ENCODE measurements at places on chromosomes 16 and 17. TPM values are rescaled to one million over a fixed set of nuclear protein-coding genes. Genes with fewer than 3 reads are reported as not detected.

Gene CARD14
- total RNA-seq, result 0.55 TPM

Gene SLC52A1
- not detected for total RNA-seq

Gene KRT24
- not detected for total RNA-seq

Gene FAM117A
- 17.2 TPM for total RNA-seq

DNA sequence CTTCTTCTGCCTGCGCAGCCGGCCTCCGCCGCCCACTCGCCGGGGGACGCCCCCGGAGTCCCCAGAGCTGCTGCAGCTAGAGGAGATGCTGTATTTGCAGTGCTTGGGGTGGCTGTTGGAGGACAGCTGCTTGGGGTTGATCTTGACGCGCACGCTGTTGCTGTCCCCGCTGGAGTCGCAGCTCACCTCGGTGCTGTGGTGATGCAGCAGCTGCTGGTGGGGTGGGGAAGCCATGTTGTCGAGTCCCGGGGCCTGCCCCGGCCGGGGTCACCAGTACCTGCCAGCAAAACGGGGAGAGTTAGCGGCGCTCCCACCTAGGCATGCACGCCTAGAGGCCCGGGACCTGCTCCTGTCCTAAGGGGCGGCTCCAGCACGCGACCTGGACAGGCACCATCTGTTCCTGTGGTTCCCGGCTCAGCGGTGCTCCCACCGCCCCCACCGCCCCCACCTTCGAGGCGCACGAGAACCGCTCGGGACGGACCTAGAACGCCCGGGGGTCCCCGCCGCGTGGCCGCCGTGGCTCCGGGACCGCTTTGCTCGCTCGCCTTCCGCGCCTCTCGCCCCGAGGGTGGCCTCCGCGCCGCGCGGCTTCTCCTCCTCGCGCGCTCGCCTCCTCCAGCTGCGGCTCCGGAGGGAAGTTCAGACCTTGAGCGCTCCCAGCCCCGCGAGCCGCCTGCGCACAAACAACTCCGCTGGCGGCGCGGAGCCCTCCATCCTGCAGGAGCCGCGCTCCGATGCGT, 863 bp downstream of the ADCY9 start:
- peak; percentile 88 for DNase-seq

DNA sequence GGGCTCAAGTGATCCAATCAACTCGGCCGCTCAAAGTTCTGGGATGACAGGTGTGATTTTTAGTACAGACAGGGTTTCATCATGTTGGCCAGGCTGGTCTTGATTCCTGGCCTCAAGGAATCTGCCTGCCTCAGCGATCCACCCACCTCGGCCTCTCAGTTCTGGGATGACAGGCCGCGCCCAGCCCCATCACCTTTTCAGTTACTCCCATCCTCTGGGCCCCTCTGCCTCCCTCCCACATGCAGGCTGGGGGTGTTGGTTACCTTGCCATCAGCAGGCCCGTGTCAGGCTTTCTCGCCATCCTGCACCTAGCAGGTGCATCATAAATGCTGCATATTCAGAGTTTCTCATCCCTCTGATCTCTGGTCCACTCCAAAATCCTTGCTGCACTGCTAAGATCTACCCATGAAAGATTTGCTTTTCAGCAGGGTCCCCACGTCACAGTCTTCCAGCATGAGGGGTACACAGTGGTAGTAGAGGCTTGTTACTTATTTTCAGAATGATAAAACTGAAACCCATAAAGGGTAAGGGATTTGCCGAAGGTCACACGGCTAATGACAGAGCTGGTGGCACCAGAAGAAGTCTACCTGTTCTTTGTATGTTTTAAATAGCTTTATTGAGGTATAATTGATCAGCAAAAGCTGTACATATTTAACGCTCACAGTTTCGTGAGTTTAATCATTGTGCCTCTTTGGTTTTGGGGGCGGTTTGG, 16.6 kb downstream of the PMM2 start:
- DNase-seq, result no peak

DNA sequence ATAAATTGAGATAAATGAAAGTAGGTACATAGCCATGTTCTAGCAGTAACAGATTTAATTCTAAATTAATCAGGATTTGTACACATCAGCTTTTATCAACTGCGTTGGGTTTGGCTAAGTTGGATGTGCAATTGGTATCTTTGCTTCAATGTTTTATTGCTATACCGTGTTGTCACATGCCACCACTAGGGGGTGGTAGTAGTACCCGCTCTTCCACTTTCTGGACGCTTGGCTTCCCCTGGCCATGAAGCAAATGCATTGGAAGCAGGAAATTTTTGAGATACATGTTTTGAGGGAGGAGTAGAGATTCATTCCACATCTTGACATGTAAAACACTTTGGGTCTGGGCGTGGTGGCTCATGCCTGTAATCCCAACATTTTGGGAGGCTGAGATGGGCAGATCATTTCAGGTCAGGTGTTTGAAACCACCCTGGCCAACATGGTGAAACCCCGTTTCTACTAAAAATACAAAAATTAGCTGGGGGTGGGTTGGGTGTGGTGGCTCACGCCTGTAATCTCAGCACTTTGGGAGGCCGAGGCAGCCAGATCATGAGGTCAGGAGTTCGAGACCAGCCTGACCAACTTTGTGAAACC, 58.6 kb downstream of the EMP2 start:
- DNase-seq, result no peak

DNA sequence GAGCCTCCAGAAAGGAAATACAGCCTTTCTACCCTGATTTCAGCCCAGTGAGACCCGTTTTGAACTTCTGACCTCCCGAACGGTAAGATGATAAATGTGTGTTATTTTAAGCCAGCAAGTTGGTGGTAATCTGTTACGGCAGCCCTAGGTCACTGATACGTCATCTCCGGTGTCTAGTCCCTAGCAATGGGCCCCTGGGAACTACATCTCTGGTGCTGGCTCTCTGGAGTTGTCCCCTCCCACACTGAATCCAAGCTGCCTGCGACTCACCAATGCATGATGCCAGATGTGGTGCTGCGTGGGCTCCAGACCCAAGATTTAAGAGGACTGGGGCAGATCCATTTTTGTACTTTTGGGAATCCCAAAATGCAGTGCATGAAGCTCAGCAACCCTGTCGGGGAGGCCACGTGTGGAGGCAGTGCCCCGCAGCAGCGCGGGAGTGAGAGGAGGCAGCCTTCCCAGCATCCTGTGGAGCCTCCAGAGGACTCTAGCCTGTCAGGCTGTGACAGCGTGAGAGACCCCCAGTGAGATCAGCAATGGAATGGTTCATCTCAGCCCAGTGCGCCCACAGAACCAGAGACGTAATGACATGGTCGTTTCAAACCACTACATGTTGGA, 43.6 kb upstream of the USP7 start:
- DNase-seq, result no peak

- peak; percentile 88 for DNase-seq
Measured at GRCh38 chr16:4402439-4403132, 13.8 kb downstream of the CORO7 start.

DNA sequence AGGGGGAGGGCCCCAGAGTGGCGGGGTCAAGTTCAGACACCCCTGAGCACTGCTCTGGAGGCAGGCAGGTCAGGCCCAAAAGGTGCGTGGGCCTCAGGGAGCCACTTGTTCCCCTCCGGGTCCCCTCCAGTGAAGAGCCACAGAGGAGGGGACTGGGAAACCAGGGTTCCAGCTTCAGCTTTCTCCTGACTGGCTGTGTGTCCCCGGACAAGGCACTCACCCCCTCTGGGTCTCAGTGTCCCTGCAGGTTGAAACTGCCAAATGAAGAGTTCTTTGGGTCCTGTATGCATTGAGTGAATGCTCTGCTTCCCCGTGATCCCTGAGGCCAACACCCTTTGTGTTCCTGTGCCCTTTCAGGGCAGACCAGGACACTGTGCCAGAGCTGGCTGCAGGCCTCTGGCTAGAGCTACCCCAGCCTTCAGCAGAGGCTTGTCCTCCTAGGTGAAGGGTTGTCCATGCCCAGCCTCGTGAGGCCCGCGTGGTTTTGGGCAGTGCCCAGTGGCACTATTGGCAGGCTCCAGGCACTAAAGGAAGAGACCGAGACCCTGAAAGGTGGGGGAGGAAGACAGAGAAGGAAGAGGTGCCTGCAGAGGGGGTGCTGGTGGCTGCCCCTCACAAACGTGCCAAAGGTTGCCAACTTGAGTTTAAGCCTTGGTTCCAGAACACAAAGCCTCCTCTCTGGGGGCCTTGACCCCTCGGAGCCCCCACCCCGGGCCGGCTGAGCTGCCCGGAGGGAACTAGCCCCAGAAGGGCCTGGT, 13.3 kb upstream of the WNT3 start:
- DNase-seq, result no peak

GRCh38 chr16:79609861-79610260, 9.3 kb upstream of the MAF start:
- DNase-seq, result no peak

DNA sequence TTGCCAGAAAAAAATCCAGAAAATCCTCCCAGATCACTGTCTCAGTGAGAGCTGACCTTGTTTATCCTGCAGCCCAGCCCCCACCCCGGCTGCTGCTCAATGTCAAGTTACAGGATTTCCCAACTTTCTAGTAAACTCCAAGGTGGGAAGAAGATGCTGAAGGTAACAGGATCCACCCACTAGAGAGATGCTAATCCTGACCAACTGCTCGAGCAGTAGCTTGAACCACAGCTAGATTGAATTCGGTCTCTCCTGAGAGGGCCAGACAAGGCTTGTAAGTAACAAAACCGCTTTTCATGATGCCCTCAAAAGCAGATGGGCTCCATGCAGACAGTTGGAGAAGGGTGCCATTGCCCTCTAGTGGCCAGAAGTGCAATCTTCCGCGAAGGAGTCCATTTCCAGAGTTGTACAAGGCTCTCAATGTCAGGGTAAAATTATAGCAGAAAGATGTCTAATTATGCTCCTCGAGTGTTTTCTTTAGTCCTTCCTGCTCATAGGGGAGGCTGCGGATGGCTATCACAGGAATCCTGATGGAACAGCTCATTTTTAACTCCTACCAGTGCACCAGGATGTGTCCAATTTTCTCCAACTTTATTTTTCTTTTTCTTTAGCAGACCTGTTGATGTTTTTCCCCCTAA, 3.9 kb downstream of the CDH11 start:
- peak; percentile 66 for DNase-seq

DNA sequence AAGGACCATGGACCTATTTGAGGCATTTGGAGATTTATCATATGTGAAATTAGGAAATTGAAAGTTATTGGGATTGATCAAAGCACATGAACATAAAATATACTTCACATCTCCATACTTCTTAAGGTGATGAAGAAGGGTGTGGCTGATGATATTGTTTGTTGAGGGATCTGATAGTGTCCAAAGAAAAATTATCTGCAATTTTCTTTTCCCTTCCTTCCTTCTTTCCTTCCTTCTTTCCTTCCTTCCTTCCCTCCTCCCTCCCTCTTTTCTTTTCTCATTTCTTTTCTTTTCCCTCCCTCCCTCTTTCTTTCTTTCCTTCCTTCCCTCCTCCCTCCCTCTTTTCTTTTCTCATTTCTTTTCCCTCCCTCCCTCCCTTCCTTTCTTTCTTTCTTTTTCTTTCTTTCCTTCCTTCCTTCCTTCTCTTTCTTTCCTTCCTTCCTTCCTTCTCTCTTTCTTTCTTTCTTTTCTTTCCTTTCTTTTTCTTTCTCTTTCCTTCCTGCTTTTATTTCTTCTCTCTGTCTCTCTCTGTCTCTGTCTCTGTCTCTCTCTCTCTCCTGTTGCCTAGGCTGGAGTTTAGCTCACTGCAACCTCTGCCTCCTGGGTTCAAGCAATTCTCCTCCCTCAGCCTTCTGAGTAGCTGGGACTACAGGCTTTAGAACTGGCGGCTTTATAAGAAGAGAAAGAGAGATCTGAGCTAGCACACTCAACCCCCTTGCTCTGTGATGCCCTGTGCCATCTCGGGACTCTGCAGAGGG, 20.9 kb upstream of the ITPRIPL2 start:
- DNase-seq, result no peak

DNA sequence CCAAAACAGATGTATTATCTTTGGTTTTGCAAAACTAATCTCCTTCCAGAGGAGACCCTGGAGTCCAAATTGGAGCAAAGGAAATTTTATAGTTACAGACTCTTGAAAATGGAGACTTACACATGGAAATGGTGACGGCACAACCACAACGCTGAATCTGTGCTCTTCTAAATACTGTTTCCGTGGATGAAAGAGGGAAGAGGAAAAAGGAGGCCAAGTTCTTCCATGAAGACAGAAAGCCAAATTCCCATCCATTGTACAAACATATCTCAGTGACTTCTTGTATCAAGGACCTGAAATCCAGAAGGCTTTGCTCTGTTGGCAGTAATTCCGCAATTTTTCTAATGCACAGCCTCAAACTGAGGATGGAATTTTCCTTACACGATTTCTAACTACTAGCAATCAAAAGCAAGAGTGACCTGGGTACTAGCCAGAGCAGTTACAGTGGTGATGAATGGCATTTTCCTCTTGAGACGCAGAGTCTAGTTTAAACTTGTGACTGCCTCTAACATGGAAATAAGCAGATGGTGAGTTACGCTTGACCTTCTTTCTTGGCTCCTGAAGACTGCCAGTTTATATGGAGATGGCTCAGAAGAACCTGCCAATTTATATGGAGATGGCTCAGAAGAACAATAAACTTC, 38.5 kb downstream of the VPS53 start:
- no peak for DNase-seq

DNA sequence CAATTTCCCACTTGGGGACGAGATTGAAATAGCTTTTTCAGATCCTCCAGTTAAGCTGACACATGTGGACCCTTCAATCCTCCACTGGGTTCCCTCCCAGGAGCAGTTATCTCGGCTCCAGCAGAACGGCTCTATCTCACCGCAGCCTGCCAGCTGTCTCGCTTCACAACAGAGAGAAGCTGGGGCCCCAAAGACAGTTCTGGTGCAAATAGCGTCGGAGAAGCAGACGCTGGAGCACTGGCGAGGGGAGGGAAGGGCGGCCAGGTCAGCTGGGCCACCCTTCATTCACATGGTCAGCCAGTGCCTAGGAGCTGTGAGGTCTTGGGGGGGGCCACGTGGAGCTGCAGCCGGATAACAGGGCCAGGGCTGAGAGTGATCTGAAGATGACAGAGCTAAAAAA, 141.3 kb upstream of the SDK2 start:
- DNase-seq, result no peak

DNA sequence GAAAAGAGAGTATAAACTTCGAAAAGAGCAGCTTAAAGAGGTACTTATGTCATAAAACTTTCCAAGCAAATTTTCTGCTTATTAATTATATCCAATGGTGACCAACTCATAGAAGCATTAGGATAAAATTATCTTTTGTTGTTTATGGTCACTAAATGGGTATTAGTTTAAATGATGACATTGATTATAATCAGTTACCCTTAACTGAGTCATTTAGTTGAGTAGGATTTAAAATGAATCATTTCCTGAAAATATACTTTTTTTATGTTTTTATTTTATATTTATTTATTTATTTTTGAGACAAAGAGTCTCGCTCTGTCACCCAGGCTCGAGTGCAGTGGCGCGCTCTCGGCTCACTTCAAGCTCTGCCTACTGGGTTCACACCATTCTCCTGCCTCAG, 55.9 kb downstream of the ABHD15 start:
- no peak for DNase-seq

Measured in aorta (tissue), 5 donors.